ENCODE measurements at places on chromosomes 2 and 18. TPM values are rescaled to one million over a fixed set of nuclear protein-coding genes. Genes with fewer than 3 reads are reported as not detected.
A peak's percentile ranks its signal among the peaks of the same experiment; 100 is the strongest.

- DNase-seq: no peak
Measured at GRCh38 chr2:42071791-42072190, 24.0 kb downstream of the PKDCC start.

GRCh38 chr18:28357766-28358401 lies 181.0 kb upstream of the CDH2 start:
- DNase-seq: no peak

The CD8B2 gene
- 0.08 TPM for polyA plus RNA-seq

- peak; percentile 92 for DNase-seq
Measured at GRCh38 chr18:400456-400855, 100.0 kb downstream of the COLEC12 start.

DNA sequence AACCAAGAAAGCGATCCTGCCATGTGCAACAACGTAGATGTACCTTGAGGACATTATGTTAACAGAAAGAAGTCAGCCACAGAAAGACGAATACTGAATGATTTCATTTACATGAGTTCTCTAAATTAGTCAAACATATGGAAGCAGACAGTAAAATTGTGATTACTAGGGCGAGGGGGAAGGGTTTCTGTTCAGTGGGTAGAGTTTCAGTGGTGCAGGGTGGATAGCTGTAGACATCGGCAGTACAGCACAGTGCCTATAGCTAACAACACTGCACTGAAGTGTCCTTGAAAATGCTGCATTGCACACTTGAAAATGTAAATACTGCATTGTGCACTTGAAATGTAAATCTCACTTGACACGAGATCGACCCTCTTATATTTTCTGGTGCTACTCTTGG lies 275.3 kb downstream of the GALR1 start:
- DNase-seq: no peak

GRCh38 chr2:54350426-54350825 lies 94.4 kb upstream of the TSPYL6 start:
- no peak for DNase-seq

GRCh38 chr2:196233805-196234475 lies 62.6 kb upstream of the STK17B start:
- DNase-seq: no peak

The KCMF1 gene
- 53.1 TPM for polyA plus RNA-seq

DNA sequence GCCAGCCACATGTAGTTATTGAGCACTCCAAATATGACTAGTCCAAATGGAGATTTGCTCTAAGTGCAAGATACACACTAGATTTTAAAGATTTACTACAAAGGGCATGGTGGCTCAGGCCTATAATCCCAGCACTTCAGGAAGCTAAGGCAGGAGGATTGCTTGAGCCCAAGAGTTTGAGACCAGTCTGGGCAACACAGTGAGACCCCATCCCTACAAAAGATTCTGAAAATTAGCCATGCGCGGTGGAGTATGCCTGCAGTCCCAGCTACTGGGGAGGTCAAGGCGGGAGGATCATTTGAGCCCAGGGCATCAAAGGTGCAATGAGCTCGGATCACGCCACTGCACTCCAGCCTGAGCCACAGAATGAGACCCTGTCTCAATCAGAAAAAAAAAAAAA lies 93.5 kb upstream of the HNRNPA3 start:
- DNase-seq: no peak

GRCh38 chr18:28108254-28108653 lies 68.7 kb downstream of the CDH2 start:
- DNase-seq: no peak

GRCh38 chr2:207933396-207934065 lies 91.8 kb downstream of the PLEKHM3 start:
- peak; percentile 68 for DNase-seq

- no peak for DNase-seq
Measured at GRCh38 chr18:77737405-77737804, 487.8 kb downstream of the GALR1 start.

DNA sequence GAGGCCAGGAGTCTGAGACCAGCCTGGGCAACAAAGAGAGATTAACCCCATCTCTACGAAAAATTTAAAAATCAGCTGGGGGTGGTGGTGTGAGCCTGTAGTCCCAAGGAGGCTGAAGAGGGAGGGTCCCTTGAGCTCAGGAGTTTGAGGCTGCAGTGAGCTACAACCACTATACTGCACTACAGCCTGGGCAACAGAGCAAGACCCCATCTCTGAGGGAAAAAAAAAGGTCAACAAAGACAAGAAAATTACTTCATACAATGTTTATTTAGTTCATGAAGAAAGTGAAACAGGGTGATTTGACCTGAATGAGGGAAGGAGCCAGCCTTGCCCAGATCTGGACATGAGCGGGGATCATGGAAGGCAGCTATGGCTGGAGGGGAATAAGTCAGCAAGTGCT lies 59.1 kb downstream of the TMEM163 start:
- DNase-seq: no peak

DNA sequence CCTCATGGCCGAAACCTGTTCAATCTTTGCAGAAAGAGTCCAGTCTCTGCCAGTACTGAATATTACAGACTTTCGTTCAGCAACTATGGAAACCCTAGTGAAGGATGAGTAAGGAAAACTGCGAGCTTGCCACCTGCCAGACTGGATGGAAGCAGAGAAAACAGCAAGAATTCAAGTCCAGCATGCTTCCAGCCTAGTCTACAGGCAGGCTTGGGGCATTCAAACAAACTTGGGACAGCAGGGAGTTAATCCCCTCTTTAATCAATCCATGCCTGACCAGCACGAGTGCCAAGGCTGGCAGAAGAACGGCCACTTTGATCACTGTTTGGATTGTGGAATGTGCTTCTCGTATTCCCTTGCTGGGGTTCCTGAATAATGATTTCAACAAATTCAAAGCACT lies 145.2 kb downstream of the EPHA4 start:
- no peak for DNase-seq

The SPEG gene
- polyA plus RNA-seq: 110 TPM

- DNase-seq: no peak
Measured at GRCh38 chr18:7393080-7393479, 162.2 kb downstream of the LRRC30 start.

DNA sequence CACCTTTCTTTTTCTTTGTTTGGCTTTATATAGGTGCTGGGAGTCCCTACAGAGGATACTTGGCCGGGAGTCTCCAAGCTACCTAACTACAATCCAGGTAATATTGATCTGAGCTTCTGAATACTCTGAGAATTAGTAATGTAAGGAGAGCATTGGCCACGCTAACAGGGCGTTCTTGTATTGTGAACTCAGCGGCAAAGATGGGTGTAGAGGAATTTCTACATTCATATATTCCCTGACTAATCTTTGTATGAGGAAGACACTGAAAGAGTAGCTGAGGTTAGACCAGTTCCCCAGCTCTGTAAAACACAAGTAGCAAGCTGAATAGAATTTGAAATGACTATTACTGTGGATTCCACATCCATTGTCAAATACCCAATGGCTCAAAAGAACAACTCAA lies 48.5 kb downstream of the CDK15 start:
- peak; percentile 64 for DNase-seq

DNA sequence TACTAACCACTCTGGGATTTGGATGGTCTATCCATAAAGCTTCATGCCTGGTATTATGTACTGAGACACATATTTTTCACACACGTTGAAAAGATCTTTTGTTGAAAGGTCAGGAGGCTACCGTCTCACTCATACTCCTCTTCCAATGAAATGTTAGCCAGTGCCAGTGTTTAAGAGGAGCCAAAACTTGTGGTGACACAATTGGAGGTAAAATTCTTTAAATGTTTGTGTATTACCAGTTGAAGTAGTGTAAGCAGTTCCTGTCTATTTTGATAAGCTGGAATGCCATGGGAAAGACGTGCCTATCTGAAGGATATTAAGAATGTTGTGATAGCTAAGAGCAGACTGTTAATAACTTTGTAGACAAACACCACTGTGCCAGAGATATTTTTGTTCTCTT lies 32.1 kb downstream of the MARCHF7 start:
- no peak for DNase-seq

DNA sequence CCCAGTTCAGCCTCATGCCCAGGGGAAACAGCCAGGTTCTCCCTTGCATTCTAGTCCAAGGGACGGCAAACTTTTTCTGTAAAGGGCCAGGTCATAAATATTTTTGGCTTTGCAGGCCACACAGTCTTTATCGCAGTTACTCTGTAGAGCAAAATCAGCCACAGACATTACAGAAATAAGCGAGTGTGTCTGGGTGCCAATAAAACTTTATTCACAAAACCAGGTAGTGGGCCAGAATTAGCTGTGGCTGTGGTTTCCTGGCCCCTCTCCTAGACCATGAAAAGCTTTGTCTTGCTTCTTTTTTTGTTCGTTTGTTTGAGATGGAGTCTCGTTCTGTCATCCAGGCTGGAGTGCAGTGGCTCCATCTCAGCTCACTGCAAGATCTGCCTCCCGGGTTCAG lies 80.1 kb downstream of the EIPR1 start:
- no peak for DNase-seq

The ANKRD29 gene
- polyA plus RNA-seq: 4.5 TPM

DNA sequence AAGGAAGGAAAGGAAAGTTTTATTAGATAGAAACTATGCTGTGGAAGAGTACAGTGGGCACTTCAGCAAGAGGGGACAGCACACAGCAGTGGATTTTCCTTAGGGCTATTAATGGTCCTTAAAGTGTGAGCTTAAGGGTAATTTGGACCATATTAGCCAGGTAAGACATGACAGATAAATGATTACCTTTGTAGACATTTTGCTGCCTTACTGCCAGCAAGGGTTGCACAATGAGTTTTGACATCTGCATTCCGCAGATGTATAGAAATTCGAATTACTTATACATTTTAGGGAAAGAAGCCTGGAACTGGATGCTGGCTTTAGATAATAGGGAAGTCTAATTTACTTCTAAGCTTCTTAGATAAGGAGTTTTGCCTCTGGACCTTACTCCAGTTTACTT lies 14.0 kb upstream of the UBE2F start:
- no peak for DNase-seq

DNA sequence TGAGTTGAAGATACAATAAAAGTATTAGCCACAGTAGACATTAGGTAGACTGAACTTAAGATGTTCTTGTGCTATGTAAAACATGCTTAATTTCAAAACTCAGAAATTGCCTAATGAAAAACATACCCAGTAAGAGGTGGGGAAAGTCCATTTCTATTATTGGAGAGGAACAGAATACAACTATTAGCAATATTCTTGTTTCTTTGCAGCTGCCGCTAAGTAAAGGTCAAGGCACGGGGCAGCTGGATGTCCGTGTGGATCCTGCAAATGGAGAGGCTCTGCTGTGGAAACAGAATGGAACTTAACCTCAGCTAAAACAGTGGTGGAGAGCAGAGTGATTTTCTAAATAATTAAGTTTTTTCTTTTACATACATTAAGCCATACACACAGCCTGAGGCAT lies 139.2 kb upstream of the ARHGAP28 start:
- DNase-seq: peak; percentile 40

GRCh38 chr2:218405086-218405745 lies 5.5 kb downstream of the CTDSP1 start:
- DNase-seq: no peak

The NIF3L1 gene
- 20.5 TPM for polyA plus RNA-seq

The CCBE1 gene
- polyA plus RNA-seq: 3.6 TPM

DNA sequence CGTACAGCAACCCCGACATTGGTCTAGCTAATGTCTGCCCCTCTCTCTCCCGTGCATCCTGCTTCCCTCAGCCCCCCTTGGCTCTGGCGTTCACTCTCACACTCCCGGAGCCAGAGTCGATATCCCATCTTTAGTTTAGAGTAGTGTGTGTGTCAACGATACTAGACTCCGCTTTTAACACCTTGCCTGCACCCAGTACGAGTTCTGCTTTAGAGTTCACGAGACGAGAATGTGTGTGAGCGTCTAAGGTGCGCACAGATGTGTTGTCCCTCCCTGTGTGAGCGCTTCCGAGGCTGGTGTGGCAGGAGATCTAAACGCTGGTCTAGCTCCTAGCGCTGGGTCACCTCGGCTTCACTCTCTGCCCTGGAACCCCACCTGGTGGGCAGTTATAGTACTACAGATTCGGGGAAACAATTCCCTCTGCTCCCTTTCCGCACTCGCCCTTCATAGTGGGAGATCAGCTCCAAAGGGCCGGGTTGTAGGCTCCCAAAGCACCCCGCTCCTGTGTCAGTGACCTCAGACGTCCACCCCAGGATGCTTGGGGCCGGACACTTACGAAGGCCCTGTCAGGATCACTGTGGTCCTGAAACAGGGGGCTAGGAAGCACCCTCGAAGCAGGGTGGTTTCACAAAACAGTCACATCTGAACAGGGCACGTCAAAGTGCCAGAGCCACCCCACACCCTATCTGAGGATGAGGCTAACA lies 2.6 kb upstream of the CYP26B1 start:
- DNase-seq: peak; percentile 82

- DNase-seq: peak; percentile 97
Measured at GRCh38 chr2:95207111-95207961, at the start of gene ZNF892. TSS of gene ZNF892 (plus strand) at chr2:95207521. CDS start at chr2:95207816, 295 bp downstream.

The ERBB4 gene
- polyA plus RNA-seq: 8.3 TPM

DNA sequence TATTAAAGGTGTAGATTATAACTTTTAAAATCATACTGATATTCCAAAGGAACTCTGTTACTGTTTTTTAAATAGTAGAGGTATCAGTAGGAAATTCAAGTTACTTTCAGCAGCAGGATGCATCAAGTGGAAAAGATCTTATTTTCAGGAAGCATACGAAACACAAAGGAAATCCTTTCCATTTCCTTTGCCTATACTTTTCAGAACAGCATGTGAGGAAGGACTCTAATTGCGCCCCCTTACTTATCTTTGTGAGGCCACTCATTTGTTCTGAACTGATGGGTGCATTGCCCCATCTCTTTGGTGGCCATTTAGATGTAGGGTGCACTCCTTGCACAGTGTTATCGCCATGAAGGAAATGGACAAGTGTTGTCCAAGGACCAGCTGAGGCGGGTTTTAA lies 145.3 kb downstream of the BABAM2 start:
- DNase-seq: no peak

DNA sequence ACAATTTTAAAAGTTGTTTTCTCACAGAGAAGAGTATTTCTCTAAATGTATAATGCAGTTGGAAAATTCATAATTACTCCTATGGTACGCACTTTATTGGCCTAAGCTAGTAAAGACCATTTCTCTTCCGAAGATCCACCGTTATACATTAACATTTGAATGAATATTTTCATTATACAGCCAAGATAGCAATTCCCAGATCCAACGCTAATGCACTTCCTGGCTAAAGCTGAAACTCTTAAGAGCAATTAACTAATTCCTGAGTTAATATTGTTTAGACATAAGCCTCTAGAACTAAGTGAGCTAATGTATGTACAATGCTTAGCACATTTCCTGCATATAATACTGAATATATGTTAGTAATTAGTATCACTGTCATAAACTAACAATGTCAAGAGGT lies 56.2 kb downstream of the PDK1 start:
- DNase-seq: no peak

GRCh38 chr2:214695789-214696188 lies 113.7 kb downstream of the BARD1 start:
- no peak for DNase-seq

- no peak for DNase-seq
Measured at GRCh38 chr2:45980161-45980865, 316.9 kb upstream of the EPAS1 start.
